ENCODE measurements at places on chromosomes 4 and X.

- no peak for DNase-seq
These were observed 1.6 kb downstream of the ENAM start for GRCh38 chr4:70630162-70630561.

DNA sequence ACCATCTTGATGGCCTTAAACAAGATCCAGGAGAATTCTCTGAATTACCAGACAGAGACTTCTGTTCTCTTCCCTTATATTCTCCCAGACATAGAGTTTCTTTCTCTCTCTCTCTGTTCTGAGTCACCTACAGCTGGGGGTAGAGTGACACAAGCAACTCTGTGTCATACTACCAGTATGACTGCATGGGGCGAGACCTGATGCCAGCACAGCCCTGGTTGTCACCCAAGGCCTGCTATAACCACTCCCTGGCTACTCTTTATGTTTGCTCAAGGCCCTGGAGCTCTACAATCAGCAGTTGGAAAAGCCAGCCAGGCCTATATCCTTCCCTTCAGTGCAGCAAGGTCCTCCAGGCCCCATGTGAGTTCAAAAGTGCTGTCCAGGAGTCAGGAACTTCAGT lies 114.2 kb upstream of the TENT5D start:
- DNase-seq: no peak

DNA sequence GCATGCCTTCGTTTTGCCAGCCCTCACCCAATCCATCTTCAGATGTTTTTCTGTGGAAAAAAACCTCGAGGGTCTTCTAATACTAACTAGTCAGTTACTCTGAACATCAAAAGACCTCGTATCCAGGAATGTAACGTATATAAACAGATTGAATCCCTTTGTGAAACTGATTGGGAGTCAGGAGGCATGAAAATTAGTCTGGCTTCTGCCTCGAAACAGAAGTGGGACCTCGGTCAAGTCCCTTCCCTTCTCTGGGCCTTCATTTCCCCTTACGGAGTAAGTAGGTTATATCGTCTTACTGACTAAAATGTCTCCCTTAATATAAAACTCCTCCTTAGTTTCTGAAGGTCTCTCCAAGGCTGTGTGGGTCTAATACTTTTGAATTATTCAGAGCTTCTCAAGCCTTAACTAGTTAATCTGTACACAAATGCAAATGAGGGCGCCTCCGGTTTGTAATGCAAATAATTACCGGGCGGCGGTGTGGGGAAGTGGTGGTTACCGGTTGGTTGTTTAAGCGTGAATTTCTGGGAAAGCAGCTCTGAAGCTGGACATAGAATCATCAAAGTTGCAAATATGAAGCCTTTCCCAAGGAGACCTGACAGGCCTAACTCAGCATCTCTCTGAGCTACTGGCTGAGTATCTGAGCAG lies 11.4 kb upstream of the NKRF start:
- DNase-seq: no peak

GRCh38 chrX:133151336-133151735 lies 54.4 kb upstream of the USP26 start:
- no peak for DNase-seq

DNA sequence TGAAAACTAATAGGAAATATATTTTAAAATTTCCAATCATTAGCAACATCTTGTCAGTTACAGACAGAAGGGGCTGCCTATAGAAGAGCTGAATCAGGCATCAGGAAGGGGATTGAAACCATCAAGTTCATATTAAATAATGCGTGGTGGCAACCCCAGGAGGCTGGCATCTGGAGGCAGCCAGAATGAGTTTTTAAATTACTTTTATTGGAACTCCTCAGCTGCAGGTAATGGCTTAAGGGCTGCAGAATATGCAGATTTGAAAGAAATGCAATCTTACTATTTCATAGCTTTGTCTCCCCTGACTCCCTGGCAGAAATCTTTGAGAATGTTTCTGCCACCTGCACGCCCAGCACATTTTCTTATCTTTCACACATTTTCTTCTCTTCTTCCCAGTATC lies 711.6 kb downstream of the PCDH19 start:
- DNase-seq: no peak
